ENCODE measurements at places on chromosomes 7 and 10.

- DNase-seq, result no peak
These were observed 518.0 kb downstream of the REEP3 start for GRCh38 chr10:64039198-64039597.

DNA sequence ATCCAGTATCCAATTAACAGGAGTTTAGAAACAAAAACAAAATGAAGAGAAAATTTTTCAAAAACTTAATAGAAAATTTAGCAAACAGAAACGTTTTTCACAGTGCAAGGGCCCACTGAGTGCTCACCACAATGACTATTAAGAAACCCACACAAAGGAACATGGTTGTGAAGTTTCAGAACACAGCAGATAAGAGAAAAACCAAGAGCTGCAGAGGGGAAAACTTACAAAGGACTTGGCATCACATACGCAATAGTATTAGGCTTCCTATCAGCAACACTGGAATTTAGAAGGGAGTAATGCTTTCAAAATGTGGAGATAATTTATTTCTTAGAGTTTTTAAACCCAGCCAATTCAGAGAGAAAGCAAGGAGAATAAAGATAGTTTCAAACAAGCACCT is 1.7 kb upstream of the C7orf25 start:
- no peak for DNase-seq

DNA sequence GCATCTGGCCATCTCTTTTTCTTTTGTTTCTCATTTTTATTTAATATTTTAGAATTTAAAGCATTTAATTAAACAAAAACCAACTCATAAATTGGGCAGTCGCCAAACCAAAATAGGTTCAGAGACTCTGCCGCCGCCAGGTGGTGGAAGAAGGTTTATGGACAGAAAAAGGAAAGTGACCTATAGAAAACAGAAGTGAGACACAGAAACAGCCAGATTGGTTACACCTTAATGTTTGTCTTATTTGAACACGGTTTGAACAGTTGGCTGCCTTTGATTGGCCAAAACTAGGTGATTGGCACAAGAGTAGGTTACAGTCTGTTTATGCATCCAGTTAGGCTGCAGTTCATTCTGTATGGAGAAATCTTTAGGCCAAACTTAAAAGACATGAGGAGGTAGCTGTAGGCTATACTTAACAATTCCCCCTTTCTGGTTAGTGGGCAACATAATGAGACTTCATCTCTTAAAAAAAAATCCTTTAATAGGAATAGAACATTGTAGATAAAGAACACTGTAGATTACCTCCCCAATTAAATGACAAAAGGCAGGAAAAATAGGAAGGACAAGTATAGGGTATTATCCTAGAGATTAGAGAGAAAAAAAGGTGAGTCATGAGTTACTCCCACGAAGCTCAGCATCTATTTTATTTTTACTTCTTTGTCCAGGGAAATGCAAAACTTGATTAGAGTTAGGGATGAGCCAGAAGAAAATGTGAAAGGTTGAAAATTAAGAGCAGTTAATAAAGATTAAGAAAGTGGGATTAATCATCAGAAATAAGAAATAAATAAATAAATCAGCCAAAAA is 23.9 kb upstream of the CYCS start:
- no peak for DNase-seq

DNA sequence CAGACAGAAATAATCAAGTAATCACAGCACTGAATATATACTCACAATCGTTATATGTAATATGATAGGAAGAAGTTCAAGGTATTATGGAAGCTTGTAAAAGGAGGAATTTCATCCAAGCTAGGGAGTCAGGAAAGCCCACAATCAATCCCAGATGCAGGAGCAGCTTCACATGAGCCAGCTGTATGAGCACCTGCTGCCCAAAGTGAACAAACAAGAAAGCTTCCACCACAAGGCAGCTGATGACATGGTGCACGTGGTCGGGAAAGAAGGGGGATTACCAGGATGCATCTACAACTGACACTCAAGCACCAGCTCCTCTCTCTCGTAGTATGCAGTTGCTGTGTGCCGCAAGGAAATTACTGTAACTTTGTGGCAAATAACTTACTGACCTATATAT is 225.2 kb downstream of the XPNPEP1 start:
- no peak for DNase-seq

GRCh38 chr7:95509199-95509598 is 23.5 kb downstream of the ASB4 start:
- DNase-seq, result peak; percentile 36

DNA sequence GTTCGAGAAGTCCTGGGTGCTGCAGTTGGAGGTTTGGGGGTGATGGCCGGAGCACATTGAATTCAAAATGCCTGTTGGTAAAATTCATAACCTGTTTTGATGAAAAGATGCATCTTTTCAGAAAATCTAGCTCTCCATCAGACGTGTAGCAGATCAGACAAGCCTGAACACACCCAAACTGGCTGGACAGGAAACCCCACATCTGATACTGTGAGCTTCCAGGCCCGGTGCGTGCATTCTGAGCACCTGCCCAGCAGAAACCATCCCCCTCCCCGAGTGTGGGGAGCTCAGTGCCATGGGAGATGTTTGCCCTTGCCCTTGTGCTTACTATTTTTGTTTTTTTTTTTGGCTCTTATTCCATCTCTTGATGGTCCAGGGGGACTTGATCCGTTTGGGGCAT is 417.1 kb downstream of the TCERG1L start:
- DNase-seq, result no peak

DNA sequence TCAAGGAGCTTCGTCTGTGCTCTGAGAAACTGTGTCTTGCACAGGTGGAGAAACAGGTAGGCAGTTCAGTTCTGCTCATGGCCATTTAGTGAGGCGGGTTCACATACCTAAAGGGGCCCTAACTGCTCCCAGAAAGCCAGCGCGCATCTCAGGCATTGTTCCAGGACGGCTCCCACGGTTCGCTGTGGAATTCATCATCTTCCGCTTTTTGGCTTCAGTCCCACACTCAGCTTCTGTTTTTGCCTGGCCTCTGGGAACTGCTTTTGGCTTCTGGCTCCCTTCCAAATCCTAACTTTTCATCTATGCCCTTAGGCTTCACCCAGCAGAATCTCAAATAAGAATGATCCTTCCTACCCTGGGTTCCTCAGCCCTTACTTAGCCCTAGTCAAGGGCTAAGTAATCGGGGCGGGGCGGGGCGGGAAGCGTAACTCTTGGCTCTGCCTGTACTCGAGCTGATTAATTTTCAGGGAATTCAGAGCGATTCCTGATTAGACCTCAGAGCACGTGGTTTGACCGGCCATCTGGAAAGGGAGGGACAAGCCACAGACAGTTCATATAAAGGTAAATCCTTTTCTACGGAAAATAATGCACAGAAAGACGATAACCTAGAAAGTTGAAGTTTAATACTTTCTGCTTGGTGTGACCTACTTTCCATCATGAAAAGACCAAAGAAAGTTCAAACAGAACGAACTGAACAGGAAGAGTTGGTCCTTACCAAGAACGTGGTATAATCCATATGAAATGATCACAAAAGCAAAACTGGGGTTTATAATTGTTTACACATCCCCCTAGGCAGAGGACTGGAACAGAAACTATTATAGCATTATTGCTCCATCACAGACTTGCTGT is 105.7 kb downstream of the ST8SIA6 start:
- no peak for DNase-seq

DNA sequence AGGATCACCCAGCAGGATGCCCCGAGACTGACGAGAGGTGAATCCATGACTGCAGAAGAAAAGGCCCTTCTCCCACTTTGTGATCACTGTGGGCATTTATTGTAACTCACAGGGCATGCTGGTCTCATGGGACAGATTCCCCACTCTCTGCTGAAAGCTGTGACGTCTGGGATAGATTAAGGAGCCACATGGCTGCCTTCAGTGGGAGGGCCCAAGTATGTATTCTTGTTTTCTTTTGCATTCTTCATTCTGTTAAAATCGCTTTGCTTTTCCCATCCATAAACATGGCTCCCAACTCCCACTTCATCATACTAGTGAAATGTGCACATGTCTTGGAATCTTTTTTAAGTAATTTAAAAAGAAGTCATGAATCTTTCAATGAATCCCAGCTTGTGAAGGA is 67.2 kb downstream of the FAM107B start:
- no peak for DNase-seq

DNA sequence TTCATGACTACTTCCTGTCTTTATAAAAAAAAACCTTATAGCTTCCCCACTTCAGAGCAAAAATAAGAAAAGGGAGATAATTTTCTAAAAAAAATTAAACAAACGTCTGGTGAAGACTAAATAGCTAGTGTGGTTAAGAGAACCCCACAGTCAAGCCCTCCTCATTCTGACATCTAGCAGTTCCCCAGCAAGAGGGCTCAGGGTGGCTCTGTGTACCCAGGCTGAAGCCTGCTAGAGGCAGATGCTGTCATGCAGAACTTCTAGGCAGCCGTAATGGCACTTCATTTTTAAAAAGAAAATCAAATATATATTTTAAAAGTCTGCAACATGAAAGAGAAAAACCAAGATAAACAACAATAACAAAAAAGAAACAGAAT is 223.1 kb upstream of the KLF14 start:
- no peak for DNase-seq

DNA sequence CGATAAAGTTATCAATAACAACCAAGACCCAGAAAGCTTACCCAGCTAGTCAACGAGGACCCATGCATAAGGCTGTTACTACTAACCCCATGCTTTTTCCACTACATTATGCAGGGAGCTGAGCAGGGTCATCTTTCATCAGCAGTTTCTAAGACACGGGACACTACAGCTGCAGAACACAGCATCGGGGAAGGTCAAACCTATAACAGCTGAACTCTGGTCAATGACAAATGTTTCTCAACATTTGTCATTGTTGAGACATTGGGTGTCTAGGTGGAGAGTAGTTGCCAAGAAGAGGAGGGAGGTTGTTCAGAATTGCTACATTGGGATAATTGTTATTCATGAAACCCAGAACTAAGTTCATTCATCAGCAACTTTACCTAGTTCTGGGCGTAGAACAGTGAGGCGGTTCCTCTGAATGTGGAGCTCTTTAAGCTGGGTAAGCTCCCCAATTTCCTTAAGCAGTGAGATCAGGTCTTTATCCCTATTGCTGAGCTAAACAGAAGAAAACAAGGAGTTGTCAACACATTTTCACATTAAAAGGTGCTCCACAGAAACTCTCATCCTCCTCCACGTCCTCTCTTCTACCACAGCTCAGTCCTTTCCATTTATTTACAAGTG is 105.6 kb downstream of the ZNF22 start:
- no peak for DNase-seq

- DNase-seq, result no peak
These were observed 33.8 kb downstream of the JAKMIP3 start for GRCh38 chr10:132099389-132100090.

DNA sequence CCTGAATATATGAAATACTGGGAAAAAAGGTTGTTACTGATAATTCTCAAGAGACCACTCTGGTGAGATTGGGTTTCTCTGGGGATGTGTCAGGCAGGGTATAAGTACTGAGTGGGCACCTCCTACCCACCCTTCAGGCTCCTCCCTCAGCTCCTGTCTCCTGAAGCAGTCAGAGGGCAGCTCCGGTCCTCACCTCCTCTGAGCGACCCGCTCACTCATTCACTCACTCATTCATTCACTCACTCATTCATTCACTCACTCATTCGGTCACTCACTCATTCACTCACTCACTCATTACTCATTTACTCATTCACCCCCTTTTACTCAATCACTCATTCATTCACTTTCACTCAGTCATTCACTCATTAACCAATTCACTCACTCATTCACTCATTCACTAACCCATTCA is 6.9 kb upstream of the PFKP start:
- no peak for DNase-seq

- DNase-seq, result no peak
These were observed 159.8 kb downstream of the NRF1 start for GRCh38 chr7:129771201-129771927.

DNA sequence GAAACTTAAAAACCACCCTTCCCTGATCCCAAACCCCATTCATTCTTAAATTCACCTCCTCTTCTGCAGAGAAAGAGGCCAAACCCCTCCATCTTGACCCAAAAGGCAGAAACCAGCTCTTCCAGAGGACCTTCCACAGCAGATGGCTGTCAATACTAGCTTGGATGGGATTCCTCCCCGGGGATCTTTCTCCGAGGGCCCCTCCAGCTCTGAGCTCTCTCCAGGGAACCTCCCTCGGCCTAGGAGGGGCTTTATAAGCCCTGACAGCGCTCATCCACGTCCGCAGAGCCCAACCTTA is 5.4 kb downstream of the TNRC18 start:
- no peak for DNase-seq

GRCh38 chr10:90947030-90947960 is 26.4 kb upstream of the ANKRD1 start:
- no peak for DNase-seq

DNA sequence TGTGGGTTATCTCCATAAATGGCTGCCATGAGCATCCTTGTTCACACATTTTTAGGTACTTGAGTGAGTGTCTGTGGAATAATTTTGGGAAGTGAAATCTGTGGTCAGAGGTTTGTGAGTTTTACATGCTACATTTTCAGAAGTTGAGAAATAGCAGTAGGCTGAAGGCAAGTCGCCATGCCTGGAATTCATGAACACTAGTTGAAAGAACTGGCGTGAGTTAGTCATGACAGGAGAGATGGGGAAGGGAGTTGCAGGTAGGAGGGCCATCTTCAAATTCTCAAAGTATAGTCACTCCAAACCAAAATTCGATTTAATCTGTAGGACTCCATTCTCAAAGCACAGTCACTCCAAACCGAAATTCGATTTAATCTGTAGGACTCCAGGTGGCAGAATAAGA is 89.6 kb downstream of the EGFR start:
- no peak for DNase-seq

DNA sequence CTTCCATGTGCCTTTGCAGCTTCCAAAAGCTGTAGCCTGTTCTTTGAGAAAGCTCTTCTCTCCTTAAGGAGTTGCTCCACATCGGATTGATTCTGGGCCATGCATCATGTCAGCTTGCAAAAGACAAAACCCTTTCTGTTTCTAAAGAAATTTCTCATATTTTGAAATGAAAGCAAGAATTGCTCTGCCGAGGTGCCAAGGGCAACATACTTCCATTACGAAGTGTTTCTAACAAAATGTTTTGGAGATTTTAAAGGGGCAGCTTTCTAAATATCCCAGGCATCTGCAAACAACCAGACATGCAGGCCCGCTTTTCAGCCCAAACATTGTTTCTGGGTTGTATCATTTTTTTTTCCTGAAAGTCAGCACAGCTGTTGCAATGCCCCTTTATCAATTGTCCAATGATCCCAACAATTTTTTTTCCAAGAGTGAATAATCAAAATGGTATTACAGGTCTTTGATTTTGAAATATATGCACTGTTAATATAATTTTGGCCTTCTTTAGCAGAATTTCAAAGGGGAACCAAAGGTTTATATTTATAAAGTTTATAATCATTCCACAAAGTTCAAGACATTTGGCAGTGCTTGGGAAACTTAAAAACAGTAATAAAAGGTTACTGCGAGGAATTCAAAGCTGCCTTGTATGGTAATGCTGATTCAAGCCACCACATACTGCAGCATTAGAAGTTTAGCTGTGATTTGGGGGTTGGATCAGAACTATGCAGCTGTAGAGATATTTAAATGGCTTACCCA is 61.0 kb downstream of the TES start:
- no peak for DNase-seq

GRCh38 chr10:5951167-5951711 is 26.1 kb downstream of the IL15RA start:
- no peak for DNase-seq

All from WTC11 (cell line).